ENCODE measurements at places on chromosomes 7 and 10. TPM values are rescaled to one million over a fixed set of nuclear protein-coding genes. Genes with fewer than 3 reads are reported as not detected.

DNA sequence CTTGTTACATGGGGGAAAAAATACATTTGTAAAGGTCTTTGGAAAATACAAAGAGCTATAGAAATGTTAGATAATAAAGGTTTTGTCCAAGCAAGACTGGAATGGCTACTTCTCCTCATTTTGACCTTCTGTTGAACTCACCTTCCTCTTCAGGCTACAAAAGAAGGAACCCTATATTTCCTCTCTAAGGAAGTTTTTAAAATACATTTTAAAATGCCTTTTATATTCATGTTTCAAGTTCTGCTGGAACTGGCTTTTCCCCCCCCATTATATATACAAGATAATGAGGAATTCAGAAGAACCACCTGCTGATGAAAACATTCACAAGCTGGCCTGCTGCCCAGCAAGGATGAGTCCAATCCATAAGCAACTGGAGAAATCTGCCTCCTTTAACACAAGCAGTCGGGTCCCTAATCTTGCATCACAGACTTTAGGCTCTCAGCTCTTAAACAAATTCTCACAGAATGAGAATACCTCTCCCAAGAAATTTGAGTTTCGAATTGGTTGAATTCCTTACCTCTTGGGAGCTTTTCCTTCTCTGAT, 44.6 kb downstream of the MTERF1 start:
- DNase-seq = no peak

The RBP3 gene
- 0.07 TPM for polyA plus RNA-seq

DNA sequence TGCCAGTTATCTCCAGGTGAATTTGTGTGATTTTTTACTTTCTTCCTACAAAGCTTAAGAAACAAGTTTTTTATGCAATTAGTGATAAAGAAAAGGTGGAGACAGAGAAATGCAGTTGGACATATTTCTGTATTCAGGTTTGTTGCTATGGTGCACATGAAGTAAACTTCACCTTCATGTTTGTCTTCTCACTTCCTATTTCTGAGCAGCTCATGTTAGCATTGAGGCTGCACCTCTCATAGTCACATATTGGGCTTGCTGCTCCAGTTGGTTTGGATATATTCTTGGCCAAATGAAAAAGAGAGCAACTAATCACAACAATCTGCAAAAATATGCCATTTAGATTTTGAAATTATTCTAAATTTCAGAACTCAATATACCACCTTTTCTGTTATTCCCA, 475.6 kb upstream of the ZWINT start:
- no peak for DNase-seq

DNA sequence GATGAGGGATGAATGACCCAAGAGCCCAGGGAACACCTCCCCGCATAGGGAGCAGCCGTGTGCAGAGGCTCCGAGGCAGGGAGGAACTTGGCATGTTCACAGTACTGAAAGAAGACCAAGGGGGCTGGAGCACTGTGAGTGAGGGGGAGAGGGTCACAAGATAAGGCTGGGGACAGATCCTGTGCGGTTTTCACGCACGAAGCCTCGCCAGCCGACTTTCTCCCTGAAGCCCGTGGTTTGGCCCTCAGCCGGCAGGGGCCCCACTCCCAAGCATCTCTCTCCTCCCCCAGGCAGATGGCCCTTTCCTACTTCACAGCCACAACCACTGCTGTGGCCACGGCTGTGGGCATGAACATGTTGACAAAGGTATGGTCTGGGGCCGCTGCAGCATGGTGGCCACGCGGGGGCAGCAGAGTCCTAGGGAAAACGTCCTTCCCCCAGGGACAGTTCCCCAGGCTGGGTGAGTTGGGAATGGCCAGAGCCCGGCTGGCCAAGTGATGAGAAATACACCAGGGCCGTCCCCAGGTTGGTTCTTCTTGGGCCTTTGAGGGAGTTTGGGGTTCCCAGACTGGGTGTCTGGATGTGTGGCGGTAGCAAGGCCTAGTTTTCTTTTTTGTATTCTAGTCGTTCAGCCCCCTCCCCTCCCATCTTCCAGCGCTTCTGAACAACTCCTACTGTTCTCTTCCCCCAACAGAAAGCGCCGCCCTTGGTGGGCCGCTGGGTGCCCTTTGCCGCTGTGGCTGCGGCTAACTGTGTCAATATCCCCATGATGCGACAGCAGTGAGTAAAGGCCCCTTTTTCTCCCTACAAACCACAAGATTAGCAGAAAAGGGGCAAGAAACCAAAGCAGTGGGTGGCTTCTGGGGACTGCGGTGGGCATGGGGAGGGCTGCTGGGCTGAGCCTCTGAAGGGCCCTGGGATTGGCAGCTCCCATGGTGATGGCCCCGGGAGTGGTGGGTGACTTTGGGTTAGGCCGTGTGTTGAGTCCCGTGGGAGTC, 14.4 kb upstream of the WBP1L start:
- peak; percentile 59 for DNase-seq

DNA sequence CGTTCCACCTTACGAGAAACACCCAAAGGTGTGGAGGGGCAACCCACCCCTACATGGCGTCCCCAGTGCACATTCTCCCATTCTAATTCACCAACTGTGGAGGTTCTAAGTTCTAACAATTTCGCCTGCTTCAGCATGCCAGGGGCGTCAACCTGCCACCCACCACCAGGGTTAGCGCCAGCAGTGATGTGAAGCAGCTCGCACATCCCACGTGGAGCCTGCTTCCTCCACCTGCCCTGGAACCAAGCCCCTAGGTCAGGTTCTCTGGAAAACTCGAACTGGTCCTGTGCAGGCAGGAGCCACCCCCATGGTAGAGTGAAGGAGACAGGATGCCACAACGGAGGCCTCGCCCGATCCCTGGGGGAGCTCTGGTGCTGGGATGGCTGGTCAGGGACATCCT, 33.3 kb upstream of the FXYD4 start:
- DNase-seq = no peak

- no peak for DNase-seq
Measured at GRCh38 chr7:55558962-55559920, 13.1 kb downstream of the VOPP1 start.

The FZD1 gene
- 73.1 TPM for polyA plus RNA-seq

DNA sequence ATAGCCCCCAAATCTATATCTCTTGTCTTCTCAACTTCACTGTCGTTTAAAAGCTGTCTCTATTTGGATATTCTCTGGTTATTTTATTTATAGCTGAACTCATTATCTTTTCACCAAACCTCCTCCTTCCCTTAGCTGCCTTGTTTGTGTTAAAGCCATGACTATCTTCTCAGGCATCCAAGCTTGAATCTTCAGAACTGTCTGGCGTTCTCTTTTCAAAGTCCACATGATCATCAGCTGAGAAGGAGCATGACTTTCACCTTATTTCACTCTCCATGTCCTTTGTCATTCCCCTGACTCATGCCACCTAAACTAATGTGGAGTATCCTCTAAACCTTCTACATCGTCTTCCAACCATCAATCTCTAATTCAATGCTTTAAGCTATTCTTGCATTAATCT, 5.7 kb upstream of the GLCCI1 start:
- no peak for DNase-seq

DNA sequence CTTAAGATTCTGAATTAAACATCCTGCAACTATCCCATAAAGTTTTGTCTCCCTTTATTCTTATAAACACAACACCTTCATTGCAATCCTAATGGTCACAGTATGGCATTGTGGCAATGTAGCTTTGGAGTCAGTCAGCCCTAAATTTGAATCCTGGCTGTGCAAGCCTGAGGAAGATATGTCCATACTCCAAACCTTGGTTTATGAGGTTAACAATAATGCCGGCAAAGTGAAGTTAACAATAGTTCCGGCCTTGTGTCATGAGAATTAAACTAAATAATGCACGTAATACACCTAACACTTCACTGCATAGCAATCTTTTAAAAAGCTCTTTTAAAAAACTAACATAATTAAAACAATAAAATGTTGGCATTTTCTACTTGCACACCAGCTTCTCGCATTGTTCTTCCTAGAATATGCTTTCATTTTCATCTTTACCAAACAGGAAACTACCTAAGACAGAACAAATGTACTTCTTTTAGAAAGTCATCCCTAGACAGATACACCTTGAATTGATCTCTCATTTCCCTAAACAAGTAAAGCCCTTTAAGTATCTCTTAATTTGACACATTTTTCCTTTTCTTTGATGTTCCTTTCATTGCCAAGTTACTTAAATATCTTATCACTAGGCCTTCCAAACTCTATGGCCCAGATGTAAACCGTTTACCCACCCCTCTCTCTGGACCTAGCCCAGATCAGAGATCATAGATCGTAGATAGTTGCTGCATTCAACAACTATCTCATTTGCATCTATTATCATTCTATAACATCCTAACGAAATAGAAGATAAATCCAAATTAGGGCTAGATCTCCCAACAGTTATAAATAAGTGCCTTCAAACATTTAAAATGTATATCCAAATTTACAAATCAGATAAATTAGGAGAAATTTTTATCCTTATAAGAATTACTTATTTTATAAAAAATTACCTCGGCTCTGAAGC, 66.7 kb downstream of the CREB3L2 start:
- DNase-seq = no peak

- DNase-seq = no peak
Measured at GRCh38 chr10:45461034-45461433, 87.0 kb downstream of the ALOX5 start.

The GNAT3 gene
- not detected for polyA plus RNA-seq

DNA sequence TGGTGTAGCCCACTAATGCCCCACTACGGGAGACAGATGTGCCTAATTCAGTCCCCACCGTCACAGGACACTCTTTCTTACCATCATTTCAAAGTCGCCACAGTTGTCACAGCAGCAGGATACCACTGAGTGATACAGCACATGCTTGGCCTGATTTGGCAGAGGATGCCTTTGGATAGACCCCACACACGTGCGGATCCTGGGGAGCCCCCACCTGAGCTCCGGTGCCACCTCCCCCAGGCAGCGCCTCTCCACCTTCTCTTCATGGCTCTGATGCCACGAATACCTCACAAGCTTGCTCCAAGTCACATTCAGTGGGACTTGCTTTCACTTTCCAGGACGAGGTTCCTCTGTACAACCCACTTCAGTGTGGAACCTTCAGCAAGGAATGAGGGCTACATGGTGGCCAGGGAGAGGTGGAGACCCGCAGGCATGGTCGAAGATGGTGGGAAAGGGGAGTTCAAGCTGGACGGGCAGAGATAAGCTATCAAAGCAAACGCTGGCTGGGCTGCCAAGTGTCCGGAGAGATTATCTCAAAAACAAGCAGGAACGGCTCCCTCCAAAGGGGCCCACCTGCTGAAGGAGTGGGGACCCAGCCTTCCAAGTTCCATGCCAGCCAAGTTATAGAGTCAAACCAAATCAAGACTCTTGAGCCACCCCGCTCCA, 107.4 kb downstream of the ZRANB1 start:
- DNase-seq = no peak

The CASD1 gene
- polyA plus RNA-seq = 55.6 TPM

All from left renal pelvis (tissue), 4 donors.